ENCODE measurements at places on chromosomes 11 and 22.

- DNase-seq, result no peak
Measured at GRCh38 chr22:43726322-43726721, 85.8 kb downstream of the EFCAB6 start.

DNA sequence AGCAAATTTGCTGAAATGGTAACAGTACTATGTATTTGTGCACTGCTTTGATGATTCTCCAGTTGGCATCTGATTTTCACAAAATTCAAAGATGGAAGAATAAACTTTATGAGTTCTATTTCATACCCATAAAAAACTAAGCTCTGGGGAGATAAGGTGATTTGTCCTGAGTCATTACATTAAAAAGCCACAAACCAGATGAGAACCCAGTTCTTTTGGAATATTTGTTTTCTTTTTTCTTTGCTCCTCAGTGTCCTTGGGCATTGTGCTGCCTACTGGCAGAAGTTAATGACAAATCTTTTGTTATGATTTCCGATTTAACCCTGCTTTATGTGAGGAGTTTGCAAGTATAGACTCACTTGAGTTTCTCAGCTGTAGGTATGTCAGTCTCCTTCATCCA, 45.4 kb upstream of the AMOTL1 start:
- DNase-seq, result no peak

GRCh38 chr11:74283580-74284180, 27.8 kb downstream of the P4HA3 start:
- DNase-seq, result no peak

DNA sequence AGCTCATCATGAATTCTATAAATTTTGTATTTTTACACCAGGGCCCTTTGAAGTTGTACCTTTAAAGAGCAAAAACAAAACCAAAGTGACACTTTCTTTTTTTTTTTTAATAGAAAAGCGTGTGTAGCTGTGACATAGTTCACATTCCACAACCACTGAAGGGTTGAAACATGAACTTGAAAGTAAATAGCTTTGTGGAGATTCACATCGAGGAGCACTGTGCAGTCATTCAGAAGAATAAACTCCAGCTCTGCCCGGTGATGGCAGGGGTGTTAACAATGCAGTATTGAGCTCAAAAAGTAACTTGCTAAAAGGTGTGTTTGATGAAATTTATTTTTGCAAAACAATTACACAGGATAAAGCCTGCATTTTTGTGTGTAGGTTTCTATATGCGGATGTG, 1166.2 kb downstream of the TBC1D22A start:
- no peak for DNase-seq

GRCh38 chr11:15940462-15941205, 415.7 kb downstream of the SOX6 start:
- no peak for DNase-seq

- no peak for DNase-seq
Measured at GRCh38 chr11:117814204-117814765, 10.3 kb downstream of the FXYD2 start.

- no peak for DNase-seq
Measured at GRCh38 chr11:117997823-117998579, 11.8 kb downstream of the IL10RA start.

GRCh38 chr11:130727157-130728119, 188.8 kb downstream of the SNX19 start:
- DNase-seq, result no peak

- peak; percentile 99 for DNase-seq
Measured at GRCh38 chr11:125141686-125142535, 22.6 kb upstream of the PKNOX2 start.
